ENCODE measurements at places on chromosomes 4 and X. TPM values are rescaled to one million over a fixed set of nuclear protein-coding genes. Genes with fewer than 3 reads are reported as not detected.

ARFIP1 gene
- 20.5 TPM for total RNA-seq

SOWAHB gene
- not detected for total RNA-seq

ARHGAP10 gene
- 7.1 TPM for total RNA-seq

HTN3 gene
- not detected for total RNA-seq

PDGFRA gene
- not detected for total RNA-seq

PALLD gene
- total RNA-seq = 1.2 TPM
